Brain (organoid and tissue), 16 donors: ENCODE measurements at places on chromosomes 2 and 18. TPM values are rescaled to one million over a fixed set of nuclear protein-coding genes. Genes with fewer than 3 reads are reported as not detected.

- DNase-seq = peak; percentile 65
Observed at GRCh38 chr2:106886916-106887758, 1.2 kb upstream of the ST6GAL2 start.

GRCh38 chr2:207119048-207119447 lies 46.7 kb downstream of the KLF7 start:
- no peak for DNase-seq

GRCh38 chr2:71277536-71278103 lies 50.7 kb upstream of the PAIP2B start:
- DNase-seq = peak; percentile 62

GRCh38 chr2:28360718-28361293 lies 31.9 kb upstream of the FOSL2 start:
- DNase-seq = no peak

The OXER1 gene
- 0.24 TPM for polyA plus RNA-seq

- no peak for DNase-seq
Observed at GRCh38 chr18:42527766-42528165, 572.7 kb downstream of the PIK3C3 start.

The CRYGC gene
- polyA plus RNA-seq = not detected

DNA sequence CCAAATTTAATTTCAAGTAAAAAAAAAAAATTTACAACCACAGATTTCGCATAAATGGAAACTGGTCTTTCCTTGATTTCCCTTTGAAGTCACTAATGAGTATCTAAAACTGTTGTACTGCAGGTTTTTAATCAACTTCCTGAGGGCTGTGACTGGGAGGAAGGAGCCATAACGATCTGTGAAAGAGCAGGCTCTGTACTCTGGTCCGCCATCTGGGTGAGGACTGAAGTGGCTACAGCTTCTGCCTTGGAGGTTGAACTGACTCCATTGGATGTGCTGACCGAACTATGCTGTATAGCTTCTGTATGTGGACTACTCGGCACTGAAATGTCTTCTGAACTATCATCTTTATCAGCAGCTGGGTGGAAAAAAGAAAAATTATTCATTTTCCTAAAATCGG lies 69.3 kb upstream of the CHN1 start:
- no peak for DNase-seq

DNA sequence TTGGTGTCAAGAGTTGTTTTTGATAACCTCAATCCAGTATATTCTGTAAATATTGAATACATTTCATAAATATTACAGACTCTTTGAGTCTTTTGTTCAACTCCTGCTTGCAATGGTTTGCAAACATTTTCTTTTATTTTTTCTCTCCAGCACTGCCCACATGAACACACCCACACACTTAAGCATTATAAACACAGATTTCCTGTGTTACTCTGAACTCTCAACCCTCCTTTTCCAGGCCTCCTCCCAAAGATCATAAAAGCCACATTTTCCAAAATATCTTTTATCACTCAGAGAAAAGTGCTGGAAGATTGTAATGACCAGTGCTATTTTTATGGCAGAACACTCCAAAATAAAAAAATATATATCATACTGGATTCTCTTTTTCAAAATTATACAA lies 20.5 kb downstream of the ARHGAP25 start:
- DNase-seq = no peak

The COL5A2 gene
- 5.1 TPM for polyA plus RNA-seq

DNA sequence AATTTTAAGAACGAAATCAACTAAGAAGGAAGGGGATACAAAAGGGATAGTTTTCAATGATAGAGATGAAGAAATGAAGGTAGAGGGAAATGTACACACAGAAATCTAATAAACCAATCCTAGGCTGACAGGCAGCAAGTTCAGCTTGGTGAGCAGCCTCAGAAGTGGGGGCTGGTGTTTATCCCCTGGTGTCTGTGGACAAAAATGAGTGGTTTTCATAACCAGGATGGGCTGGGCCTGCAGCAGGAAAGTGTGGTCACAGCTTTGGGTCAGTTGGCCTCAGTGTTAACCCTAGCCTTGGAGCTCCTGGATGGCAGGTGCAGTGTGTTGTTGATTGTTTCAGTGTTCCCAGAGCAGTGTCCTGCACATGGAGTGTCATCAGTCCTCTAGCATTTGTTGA lies 14.3 kb downstream of the IL18R1 start:
- DNase-seq = no peak

GRCh38 chr2:75560022-75560767 lies 544 bp downstream of the EVA1A start:
- DNase-seq = peak; percentile 8
